ENCODE measurements at places on chromosomes 2 and 18.

GRCh38 chr2:231960810-231961348 is 634 bp upstream of the DIS3L2 start:
- DNase-seq = no peak

DNA sequence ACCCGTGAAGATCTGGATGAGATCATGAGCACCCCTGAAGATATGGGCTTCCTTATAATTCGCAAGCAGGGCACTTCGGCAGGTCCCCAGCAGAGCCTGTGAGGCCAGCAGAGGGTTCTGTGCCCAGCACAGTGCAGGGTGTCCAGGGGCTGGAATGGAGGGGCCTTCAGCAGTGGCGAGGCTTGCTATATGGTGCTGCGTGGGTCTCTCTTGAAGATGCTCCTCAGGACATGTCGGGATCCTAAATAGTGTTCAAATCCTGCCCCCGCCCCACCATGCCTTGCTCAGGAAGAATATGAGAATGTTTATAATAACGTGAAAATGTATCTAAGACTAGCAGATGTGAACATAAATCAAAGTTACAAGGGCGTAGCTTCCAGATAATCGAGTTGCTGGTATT is 60.3 kb upstream of the RBM44 start:
- DNase-seq = no peak

DNA sequence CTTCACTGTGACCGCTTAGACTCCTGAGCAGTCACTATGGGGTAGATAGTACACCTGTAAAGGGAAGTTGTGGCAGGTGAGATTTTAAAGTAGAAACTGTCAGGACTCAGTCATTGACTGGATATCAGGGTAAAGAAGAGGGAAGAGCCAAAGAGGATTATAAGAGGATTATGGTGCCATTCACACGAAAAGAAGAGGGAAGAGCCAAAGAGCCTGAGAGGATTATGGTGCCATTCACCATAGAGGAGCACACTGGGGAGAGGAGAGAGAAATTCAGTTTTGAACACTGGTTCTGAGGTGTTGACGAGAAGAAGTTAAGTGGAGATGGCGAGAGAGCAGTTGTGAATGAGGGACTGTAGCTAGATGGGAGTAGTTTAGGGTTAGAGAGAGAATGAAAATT is 16.9 kb upstream of the KCNJ13 start:
- DNase-seq = no peak

GRCh38 chr2:179410552-179411356 is 146.1 kb upstream of the SESTD1 start:
- DNase-seq = no peak

DNA sequence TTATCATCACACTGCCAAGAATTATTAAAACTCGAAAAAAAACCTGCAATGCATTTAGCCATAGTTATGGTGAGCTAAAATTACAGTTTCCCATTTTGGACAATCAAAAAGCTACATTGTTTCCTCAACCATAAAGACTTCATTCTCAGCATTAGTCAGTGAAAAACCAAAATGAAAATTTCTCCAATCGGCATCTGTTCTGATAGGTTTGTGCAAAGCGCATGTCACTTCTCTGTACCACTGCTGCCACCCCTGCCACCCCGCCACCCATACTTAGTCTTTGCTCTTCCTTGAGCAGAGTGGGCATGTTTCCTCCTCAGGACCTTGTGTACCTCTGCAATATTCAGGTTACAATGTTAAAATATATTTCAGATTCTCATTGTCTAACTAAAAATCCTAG is 7.1 kb upstream of the ZBTB14 start:
- no peak for DNase-seq

DNA sequence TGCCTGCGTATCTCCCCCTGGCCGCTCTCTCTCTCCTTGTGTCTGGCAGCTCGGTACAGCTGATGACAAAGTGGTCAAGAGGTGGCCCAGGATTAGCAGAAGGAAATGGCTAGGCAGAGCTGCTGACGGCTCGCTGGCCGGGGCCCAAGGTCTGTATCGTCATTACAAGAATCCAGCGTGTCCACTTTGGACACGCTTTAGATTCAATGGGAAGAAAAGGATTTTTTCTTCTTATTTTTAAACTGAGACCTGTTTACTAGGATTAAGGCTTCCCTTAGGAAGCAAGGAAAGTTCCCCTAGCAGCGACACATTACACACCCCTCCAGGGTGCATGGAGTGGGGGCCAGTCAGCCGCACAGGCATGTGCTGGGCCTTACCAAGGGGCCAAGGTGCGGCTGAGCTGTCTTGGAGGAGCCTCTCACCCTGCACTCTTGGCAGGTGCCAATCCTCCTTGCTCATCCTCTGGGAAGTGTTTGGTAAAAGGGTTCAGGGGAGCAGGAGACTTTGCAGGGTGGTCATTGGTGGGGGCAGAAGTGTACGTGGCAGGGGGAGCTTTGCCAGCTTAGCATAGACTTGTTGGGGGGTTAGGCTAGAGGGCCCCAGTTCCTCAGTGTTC is 76.8 kb downstream of the POLR1A start:
- DNase-seq = no peak

DNA sequence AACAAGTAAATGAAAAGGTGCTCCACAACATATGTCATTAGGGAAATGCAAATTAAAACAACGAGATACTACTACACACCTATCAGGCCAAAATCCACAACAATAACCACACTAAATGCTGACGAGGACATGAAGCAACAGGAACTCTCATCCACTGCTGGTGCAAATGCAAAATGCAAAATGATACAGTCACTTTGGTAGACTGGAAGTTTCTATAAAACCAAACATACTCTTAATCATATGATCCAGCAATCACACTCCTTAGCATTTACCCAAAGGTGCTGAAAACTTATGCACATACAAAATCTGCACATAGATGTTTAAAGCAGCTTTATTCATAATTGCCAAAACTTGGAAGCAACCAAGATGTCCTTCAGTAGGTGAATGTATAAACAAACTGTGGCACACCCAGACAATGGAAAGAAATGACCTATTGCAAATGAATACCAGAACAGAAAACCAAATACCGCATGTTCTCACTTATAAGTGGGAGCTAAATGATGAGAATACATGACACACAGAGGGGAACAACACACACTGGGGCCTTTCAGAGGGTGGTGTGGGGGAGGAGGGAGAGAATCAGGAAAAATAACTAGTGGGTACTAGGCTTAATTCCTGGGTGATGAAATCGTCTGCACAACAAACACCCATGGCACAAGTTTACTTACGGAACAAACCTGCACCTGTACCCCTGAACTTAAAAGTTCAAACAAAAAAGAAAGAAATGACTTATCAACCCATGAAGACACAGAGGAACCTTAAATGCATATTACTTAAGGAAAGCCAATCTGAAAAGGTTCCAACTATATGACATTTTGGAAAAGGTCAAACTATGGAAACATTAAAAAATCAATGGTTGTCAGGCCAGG is 80.4 kb downstream of the ASXL2 start:
- no peak for DNase-seq

DNA sequence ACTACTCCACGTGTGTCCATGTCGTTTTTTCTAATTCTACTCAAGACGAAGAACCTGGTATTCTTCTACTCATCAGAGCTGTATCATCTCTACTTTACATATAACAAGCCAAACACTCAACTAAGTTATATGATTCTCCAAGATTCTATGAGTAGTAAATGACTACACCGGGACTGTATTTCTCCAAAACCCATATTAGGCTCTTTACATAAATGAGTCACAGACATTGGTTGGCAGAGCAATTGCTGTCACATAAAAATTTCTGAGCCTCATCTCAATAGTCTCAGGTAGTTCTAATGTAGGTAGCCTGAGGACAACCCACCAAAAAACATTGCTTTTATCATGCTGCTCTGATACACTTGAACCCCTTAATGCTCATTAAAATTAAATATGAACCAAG is 1092.3 kb upstream of the NXPH2 start:
- no peak for DNase-seq

DNA sequence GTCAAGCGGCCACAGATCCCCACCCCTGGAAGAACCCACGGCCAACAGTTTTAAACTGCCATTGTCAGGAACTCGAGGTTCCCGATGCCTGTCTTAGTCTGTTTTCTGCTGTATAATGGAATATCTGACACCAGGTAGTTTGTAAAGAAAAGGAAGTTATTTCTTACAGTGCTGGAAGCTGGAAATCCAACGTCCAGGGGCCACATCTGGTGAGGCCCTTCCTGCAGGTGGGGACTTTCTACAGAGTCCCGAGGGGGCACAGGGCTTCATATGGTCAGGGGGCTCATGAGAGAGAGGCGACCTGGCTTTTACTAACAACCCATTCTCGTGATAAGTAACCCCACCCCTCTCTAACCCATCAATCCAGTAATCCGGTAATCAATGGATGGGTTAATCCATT is 501.6 kb upstream of the MYT1L start:
- no peak for DNase-seq

DNA sequence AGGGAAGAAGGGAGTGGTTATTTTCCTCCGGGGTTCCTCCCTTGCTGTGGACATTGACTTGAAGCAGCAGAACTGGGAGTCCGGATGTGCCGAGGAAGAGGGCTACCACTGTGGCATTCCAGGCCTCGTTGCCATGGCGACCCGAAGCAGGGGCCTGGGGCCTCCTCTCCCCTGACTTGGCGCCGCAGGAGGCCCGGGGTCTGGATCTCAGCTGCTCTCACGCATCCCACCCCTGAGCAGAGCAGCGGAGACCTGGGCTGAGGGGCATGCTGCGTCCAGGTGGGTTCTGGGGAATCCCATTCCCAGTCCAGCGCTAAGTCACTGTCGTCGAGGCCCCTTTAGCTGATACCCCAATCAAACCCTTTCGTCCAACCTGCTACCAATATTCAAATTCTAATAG is 100.2 kb downstream of the BCL11A start:
- DNase-seq = no peak

DNA sequence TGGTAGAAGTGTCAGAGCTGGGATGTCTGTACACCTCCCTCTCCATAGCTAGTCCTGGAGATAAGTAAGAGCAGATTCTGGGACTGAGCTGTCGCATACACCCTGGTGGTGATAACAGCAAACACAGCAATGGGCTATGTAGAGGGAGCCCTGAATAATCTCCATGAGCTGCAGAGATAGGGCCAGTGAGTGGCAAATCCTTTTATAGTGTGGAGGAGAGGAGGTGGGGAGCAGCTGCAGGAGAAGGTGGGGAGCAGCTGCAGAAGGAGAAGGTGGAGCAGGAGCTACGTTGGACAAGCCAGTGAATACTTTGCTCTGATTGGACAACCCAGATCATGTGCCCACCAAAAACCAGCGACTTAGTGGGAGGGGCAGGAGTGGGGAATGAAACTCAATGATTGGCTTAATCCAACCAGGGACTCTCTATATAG is 85.5 kb downstream of the TMEM247 start:
- no peak for DNase-seq

DNA sequence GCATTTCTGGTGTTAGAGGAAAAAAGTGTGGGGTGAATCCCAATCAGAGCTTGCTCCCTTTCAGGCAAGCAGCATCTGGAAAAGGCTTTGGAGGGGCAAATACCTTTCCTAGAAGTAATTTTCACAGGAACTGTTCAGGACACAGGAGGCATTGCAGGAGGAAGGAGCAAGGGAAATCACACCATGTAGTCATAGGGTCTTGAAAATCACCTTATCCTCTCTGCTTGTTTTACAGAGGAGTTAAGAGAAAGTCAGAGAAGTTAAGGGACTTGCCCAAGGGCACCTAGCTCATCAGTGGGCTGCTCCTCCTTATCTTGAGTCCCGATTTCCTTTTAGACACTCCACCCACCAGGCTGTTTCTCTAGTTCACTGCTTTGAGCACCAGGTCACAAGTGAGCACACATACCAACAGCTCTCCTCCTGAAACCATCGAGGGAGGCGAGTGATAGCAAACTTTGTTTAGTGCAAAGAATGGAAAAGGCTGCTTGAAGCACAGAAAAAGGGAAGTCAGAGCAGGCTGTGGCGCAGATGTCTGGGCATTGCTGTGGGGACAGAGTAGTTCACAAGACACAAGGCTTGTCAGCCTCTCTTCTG is 89.2 kb upstream of the CXCR4 start:
- DNase-seq = no peak

- no peak for DNase-seq
Observed at GRCh38 chr2:63692002-63692606, 103.3 kb downstream of the MDH1 start.

DNA sequence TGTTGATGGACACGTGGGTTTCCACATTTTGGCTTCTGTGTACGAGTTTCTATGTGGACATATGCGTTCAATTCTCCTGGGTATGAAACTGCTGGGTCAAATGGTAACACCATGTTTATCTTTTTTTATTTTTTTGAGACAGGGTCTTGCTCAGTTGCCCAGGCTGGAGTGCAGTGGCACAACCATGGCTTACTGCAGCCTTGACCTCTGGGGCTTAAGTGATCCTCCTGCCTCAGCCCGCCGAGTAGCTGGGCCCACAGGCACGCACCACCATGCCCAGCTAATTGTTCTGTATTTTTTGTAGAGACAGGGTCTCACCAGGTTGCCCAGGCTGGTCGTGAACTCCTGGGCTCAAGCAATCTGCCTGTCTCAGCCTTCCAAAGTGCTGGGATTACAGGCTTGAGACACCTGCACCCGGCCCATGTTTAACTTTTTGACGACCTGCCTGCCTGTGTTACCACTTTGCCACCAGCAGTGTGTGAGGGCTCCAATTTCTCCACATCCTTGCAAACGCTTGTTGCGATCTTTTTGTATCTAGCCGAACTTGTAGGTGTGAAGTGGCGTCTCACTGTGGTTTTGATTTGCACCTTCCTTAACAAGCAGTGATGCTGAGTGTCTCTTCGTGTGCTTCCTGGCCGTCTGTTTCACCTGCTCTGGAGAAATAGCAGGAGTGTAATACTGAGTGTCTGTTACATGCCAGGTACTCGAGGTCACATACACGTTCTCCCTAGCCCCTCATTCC is 6.9 kb downstream of the HSBP1L1 start:
- DNase-seq = no peak

DNA sequence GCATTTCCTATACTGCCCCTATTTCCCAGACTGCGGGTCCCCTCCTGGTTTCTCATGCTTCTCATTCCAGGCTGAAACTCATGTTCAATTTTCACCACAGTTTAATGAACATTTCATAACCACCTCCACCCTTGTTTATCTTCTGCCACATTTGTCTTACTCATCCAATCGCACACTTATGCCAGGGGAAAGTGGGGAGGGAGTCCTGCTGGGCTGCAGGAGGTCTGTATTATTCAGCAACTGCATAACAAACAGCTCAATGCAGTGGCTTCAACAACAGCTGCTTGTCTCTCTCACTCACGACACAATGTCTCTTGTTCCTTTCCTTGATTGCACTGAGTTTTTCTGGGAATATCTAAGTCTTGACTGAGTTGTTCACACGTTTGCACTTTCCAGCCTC is 106.0 kb downstream of the ZNF519 start:
- no peak for DNase-seq

- no peak for DNase-seq
Observed at GRCh38 chr2:224682134-224682533, 34.0 kb downstream of the CCDC195 start.

DNA sequence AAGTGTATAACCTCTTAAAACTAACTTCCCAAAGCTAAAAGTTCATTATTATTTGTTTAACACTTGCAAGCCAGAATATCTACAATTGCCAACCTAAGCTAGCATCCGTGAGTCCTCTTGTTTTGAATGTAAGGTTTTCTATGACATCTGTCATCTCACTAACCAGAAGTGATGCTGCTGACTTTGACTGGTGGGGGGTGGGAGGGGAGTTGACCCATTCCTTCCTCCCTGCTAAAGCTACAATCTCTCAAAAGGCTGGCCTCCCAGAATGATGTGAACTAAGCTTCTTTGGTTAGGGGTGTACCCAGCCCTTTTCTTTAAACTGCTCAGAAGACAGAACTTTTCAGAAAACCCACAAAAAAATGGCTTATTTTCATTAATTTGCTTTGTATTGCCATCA is 280.6 kb downstream of the ZEB2 start:
- no peak for DNase-seq

All from stimulated activated CD4-positive, alpha-beta T cell treated with anti-CD3 and anti-CD28 coated beads, Interleukin-4, amount 100 ng/mL, for 4 hours (primary cell).